ENCODE measurements at places on chromosomes 3 and 15.

GRCh38 chr3:14726441-14726780 lies 51.5 kb downstream of the C3orf20 start:
- no peak for DNase-seq

DNA sequence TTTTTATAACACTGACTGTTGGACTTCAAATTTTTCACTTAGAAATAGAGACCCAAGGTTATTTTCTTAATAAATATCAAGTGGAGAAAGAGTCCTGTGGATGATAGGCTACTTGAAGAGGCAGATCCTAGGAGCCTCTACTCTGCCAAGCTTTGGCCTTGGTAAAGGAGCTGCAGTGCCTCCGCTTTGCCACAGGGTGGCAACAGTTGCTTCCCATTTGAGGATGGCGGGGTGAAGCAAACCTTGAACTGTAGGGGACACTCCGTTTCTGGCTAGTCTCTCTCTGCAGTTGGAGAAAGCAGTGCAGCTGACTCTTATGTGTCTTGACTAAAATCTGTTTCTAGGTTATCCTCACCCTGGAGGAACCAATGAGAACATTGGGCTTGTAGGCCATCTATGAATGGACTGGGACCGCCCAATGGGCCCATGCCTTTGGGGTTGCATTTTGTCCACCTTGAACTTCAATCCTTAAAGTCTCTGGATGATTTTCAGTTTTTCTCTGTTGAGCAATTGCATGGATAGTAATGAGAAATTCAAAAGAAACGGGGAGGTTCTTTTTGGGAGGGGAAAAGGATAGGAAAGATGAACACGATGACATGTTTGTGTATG lies 9.8 kb downstream of the SCG5 start:
- DNase-seq: peak; percentile 84

DNA sequence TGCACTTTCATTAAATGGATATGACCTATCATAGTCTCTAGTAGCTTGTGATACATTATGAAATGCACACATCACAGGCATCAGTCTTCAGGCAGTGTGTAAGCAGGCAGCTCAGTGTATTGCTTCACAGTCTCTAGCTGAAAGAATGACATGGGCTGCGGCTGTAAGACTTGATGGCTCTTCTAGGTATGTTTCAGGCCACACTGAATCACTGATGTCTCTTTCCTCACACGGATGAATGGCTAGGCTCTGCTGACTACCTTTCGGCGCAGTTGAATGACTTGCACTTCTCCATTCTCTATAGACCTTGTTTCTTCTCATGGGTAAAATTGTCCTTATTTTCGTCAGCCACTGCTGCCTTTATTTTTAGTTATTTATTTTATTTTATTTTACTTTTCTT lies 15.4 kb downstream of the APH1B start:
- DNase-seq: peak; percentile 68

DNA sequence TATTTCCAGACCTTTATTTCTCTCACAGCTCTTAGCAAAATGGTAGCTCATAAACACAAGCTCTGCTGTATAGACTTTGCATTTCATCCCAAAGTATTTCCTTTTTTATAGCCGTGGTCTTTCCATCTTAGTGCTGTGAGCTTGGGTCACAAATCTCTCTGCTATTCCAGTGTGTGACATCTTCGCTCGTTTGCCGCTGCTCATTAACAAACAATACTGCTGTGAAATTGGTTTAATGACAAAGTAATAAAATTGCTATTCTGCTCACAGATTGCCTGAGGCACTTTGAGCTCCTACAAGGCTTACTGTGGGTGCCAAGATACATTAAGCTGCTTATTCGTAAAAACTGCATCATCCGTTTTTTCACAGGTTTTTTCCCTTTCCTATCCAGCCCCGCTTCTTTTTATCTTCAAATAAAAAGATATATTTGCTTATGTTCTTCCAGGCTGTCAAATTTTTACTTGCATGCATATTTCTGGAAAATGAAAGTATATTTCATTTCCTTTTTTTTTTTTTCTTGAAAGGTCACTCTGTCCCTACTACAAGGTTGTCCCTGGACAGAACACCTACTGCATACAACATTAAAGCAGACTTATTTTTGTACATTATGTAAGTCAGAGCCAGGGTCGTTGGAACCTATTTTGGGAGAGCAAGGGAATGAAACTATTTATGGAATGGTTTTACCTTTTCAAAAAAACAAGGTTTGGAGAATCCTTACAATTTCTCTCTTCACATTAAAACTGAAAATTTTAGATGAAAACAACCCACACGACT lies 174.5 kb downstream of the MEIS2 start:
- DNase-seq: peak; percentile 30

- DNase-seq: peak; percentile 18
Observed at GRCh38 chr3:142863930-142864920, 24.7 kb downstream of the PCOLCE2 start.

DNA sequence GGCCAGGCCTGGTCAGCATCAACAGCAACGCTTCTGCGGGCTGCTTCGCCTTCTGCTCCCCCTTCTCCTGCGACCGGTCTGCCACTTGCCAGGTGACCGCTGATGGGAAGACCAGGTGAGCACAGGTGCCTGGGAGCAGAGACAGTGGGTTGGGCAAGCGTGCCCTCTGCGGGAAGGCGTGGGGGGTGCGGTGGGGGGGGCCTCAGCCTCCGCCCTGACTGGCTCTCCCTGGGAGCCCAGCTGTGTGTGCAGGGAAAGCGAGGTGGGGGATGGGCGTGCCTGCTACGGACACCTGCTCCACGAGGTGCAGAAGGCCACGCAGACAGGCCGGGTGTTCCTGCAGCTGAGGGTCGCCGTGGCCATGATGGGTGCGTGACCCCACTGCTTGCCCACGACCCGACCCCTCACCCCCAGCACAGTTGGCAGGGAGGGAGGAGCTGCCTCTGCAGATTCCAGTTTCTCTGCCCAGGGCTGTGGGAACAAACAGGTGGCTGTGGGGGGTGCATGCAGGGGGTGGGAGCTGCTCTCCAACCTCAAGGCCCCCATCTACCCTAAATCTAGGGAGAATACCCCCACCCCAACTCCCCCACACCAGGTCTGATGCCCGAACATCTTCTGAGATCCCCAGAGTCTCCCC lies 8.8 kb downstream of the STAB1 start:
- DNase-seq: no peak

Data from EH (cell line).